ENCODE measurements at places on chromosomes 7 and 10. TPM values are rescaled to one million over a fixed set of nuclear protein-coding genes. Genes with fewer than 3 reads are reported as not detected.

DNA sequence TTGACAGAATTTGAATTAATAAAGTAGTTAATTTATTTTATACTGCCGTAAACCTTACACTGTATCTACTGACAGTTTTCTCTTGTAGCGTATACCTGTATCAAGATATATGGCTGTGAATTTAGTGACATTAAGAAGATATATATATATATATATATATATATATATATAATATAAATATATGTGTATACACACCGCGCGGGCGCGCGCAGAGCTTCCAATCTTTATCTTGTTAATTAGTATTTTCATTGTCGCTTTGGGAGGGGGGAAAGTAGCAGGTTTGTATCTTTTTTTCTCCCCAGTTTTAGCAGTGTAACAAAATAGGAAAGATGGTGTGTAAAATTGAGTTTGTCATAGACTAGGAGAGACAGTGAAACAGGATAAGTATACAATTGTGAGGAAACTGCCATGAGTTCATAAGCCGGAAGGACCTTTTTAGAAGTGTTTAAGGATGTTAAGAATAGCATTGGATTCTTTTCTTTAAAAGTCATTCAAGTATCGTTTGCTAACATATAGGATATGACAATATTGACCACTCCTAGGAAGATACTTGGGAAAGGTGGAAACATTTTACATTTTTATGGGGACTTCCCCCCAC is 2.0 kb downstream of the PLEKHA1 start:
- peak overlapping the region; percentile 87 for H3K4me3 ChIP-seq
- no peak for DNase-seq
- H3K27me3 ChIP-seq, result peaks cover 15% of the 10 kb centered on the region
- peaks cover 5% of the 10 kb centered on the region for H3K4me1 ChIP-seq
- no peak overlapping the region for H3K27ac ChIP-seq
- peaks cover 4% of the 10 kb centered on the region for H3K36me3 ChIP-seq

GRCh38 chr10:118817328-118818068 is 62.7 kb upstream of the CACUL1 start:
- H3K36me3 ChIP-seq, result no peaks in the 10 kb centered on the region
- H3K27me3 ChIP-seq, result no peaks in the 10 kb centered on the region
- H3K4me1 ChIP-seq, result no peaks in the 10 kb centered on the region
- H3K27ac ChIP-seq, result no peak overlapping the region
- no peak overlapping the region for H3K4me3 ChIP-seq
- DNase-seq, result peak; percentile 40

Gene GJD4
- 0.29 TPM for total RNA-seq

Gene AKR1C1
- total RNA-seq, result 2.8 TPM

Gene NEUROD6
- not detected for total RNA-seq
